ENCODE measurements at places on chromosomes 7 and 10.

DNA sequence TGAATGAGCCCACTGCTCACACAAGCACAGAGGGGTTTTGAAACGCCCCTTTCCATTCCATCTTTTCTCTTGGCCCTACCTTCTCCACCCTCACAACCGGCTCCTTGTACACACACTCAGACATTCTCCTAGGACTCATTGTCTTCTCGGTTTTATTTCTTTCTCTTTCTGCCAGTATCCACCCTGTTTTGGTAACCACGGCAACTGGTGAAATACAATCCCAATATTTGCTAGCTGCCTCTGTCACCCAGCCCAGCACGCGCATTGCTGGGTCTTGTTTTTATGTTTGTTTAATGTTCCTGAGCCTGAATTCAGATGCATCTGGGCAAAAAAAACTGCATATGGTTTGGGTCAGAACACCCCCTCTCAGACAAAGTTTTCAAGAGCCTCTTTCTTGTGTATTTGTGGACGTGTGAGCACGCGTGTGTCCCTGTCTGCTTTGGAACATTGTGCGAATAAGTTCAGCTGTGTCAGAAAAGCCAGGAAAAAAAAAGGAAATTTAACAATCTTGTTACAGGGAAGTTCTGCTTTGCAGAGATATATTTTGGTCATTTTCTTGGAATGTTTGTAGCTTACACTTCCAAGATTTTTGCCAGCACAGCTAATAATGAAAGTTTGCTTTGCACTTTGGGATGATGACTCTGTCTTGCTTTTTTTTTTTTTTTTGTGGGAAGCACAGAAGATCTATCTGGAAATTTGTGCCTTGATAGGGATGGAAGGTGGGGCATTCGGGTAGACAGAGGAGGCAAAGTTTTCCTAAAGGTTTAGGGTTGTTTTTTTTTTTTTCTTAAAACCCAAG is 225.9 kb downstream of the TRIL start:
- no peak for DNase-seq

GRCh38 chr7:89934101-89934500 is 220.2 kb upstream of the STEAP1 start:
- no peak for DNase-seq

GRCh38 chr7:133861876-133862275 is 265.3 kb upstream of the LRGUK start:
- no peak for DNase-seq

- DNase-seq, result peak; percentile 86
These were observed 143.0 kb upstream of the HDAC9 start for GRCh38 chr7:18352339-18353255.

- no peak for DNase-seq
These were observed 173.9 kb upstream of the GRB10 start for GRCh38 chr7:50956522-50957155.

DNA sequence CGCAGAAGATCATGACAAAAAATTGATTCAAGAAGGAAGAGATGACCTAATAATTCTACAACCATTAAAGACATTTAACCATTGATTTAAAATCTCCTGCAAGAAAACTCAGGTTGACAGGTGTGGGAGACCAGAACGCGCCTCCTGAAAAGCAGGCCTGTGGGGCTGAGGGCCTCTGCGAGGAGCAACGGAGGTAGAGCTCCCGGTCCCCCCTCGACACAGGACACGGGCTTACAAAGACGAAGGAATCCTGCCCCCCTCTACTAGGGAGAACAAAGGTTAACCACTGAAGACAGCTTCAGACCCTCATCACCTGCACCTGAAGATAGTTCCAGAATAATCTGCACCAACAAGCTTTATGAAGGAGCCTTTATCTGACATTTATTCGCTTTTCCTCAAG is 55.9 kb upstream of the INPP5A start:
- DNase-seq, result no peak

- DNase-seq, result no peak
These were observed 183.7 kb upstream of the TCERG1L start for GRCh38 chr10:131495224-131495623.

DNA sequence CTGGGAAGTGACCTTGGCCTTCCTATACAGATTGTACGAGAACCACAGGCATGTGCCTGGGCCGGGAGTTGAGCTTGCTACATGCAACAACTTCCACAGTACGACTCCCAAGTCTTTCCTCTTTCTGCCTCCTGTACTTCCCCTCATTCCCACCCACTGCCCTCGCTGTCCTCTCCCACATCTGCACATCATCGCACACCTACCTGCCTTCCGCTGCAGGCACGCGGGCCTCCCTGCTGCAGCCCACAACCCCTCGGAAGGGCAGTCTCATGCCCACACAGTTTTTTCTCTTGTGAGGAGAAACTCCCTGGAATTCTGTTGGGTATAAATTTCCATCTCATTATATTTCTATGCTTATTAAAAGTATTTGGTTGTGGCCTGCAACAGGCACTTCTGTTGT is 117.2 kb downstream of the ACTR3B start:
- no peak for DNase-seq

DNA sequence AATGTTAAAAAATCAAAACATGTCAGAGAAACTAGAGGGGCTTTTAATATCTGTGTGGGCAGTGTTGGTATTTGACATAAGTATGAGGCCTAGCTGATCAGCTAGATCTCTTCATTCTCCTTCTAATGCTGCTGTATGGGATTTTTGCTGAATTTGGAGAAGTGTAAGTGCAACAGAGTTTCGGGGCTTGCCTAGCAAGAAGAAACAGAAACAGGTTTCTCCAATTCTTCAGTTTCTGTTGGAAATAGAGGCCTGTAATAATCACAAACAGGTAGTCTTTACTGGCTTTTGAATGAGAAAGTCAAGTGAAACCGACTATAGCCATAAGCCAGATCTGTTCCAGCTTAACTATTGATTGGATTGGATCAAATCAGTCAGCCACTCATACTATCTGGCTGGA is 96.4 kb upstream of the PCLO start:
- DNase-seq, result no peak
